NCI-H510A (cell line): ENCODE measurements at places on chromosomes 5 and 9.

- no peak for DNase-seq
These were observed 19.4 kb downstream of the LURAP1L start for GRCh38 chr9:12794101-12794799.

DNA sequence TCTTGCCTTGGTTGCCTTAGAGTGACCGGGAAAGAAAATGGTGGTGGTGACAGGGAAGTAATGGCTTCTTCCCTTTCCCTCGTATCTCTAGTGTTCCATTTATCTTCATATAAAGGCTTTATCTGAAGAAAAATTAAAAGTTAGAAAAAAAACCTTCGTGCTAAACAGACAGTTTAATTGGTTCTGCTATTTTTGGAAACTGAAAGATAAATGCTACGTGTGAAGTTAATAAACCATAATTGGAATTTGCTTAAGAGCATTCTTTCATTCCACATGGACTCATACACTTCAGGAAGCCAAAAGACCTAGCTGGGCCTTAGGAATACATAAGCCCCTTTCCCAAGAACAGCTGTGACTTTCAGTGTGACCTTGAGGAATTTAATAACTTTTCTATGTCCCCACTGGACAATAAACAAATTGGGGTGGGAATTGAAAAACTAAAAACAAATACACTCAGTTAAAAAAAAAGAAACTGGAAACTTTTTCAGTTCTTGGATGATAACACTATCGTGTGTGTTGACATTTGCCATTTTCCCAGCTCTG is 818.8 kb upstream of the WWC1 start:
- DNase-seq, result no peak

DNA sequence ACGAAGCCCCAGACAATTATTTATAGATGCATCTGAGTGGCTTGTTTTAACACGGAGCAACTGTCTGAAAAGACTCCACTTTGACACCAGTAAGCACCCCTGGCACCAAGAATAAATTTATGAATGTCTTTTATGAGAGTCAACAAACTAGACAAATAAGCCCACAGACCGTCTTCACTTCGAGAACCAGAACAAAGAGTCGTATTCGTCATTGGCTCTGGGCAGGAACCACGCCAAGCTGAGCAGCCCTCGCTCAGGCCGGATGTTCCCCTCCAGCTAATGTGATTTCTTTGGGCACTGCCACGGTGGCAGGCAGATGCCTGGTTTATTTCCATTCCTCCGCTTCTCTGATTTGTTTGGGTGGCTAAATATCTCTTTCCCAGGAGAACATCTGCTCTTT is 91.9 kb upstream of the STC2 start:
- no peak for DNase-seq

DNA sequence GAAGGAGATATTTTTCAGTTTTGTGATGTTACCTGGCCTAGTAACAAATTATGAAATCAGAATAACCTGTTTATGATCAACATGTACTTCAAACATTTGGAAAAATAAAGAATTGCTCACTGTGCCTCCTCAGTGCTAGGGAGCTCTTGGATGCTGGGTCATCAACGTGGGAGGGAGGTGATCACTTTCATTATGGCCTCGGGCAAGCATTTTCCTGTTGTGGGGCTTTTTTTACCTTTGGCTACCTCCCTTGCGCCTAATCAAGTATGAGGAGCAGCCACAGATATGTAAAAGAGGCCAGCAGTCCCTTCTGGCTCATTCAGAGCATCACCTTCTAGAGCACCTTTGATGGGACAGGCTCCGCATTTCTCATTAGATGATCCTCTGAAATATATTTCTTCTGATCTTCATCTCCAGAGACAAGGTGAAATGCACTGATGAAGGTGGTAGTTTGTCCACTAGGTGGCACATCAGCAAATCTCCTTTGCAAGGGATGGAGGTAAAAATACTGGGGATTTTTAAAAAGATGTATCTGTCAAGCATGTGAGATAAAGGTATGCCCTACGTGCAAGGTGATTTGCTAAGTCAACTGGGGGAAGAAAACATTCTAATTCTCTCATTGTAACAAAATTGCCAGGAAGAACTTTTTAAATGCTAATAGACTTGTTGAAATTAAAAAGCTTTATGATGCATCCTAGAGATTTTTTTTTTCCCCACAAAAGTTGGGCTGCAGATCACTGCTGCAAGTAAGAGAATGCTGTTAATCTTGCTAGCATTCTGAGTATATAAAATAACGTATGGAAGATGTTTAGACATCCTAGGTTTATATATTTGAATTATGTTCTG is 218.2 kb downstream of the MAST4 start:
- DNase-seq, result no peak

DNA sequence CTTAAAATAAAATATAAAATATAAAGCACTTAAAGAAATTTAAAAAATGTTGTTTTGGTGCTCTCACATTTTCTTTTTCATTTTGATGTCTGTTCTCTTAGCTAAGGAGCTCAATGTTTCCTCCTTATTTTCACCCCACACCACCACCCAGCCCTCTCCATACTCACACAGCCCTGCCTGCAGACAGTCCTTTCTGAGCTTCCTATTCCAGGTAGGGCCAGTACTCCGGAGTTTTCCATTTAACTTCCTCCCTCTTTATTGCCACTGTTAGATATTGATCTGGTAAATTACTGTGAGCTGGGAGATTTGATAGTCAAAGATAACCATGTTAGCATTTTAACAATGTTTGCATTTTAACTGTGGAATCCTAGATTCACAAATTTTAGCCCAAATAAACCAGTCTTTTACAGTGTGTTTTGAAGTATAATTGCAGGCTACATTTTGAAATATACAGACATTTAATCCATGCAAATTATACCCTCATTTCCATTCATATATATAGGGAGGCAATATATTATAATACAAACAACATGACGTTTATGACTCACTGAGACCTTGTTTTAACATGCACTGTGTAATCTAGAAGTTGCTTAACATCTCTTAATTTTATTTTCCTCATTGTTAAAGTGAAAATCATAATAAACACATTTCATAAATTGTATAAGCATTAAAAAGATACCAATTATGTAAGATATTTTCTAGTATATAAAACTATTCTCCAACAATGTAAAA is 927.1 kb downstream of the NR2F1-AS1 start:
- no peak for DNase-seq

DNA sequence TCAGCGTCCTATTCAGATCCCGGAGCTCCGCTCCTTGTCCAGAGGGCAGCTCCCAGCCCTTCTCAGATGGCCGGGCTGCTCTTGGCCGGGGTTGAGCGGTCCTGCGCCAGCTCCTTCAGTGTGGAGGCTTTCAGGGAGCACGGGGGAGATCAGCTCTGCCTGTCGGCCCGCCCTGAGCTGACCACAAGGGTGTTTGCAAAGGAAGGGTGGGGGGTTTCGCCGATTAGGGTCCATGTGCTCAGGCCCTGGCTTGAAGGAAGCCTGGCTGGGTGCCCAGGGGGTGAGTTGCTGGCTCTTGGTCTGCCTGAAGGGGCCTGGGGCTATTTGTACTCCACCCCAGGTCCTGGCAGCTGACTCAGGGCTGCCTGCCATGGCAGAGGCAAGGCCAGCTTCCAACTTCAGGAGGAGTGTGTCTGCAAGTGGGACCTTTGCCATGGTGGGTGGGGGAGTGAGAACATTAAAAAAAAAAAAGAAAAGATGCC is 250.1 kb upstream of the KLF4 start:
- DNase-seq, result no peak

DNA sequence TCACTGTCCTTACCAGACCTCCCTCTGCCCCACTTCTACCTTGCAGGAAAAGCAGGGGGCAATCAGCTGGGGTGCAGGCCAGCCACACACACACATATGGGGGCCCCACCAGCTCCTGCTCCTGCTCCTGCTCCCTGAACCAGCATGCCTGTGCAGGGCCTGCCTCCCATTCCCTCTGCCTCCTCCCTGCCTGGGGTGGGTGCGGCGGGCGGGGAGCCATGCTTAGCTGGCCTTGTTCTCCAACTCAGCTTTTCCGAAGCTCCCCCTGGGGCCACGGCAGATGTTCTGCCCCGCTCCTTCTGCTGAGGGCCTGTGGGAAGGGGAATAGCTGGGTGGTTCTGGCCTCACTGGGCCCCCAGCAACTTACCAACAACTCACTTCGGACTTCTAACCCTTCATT is 89.8 kb downstream of the ZNF354C start:
- DNase-seq, result no peak

GRCh38 chr5:105167092-105167491 is 1604.5 kb upstream of the NUDT12 start:
- no peak for DNase-seq

GRCh38 chr9:136474974-136475865 is 7.6 kb downstream of the SEC16A start:
- no peak for DNase-seq

DNA sequence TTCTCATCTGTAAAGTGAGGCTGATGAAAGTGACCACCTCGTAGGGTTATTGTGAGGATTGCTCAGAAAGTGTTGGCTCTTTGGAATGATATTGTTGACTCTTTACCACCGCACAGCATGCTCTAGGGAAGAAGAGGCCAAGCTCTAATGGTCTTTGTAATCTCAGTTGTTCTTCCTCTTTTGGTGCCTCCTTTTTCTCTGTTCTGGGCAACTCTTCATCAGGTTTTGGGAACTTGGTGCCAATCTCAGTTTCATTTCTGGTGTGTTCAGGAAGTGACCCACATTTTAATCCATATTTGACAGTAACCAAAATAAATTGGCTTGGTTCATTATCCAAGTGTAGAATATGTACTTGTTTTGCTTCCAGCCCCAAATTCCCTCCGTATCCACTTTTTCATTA is 25.1 kb downstream of the ARHGAP26 start:
- DNase-seq, result no peak

- DNase-seq, result no peak
These were observed 15.9 kb downstream of the SPDL1 start for GRCh38 chr5:169599451-169599850.

DNA sequence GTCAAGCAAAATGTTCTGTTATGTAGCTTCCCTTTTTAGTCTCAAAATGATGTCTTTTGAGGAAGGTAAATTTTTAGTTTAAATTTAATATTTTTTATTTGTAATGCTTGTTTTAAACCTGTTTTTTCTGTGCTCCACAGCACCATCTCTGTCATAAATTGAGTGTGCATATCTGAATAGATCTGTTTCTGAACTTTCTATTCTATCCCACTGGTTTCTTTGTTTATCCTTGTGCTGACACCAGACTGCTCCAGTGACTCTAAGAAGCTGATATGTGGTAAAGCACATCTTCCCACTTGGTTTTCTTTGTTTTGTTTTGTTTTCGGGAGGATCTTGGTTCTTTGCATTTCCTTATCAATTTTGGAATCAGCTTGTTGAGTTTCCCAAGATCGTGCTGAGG is 7.1 kb upstream of the RNF145 start:
- DNase-seq, result no peak

DNA sequence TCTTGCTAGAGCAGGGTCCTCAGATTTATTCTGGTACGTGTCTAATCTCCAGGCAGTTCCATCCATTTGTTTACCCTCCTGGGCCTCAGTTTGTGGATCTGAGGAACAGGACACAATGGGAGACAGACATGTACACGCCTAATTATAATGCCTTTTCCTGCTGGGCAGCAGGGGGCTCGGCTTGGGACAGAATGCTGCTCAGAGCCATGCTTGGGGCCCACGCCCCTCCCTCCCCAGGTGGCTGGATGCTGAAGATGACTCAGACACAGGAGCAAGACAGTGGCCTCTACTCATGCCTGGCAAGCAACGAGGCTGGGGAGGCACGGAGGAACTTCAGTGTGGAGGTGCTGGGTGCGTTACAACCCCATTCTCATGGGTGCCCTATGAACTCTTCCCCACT is 72.7 kb upstream of the ASS1 start:
- DNase-seq, result no peak

DNA sequence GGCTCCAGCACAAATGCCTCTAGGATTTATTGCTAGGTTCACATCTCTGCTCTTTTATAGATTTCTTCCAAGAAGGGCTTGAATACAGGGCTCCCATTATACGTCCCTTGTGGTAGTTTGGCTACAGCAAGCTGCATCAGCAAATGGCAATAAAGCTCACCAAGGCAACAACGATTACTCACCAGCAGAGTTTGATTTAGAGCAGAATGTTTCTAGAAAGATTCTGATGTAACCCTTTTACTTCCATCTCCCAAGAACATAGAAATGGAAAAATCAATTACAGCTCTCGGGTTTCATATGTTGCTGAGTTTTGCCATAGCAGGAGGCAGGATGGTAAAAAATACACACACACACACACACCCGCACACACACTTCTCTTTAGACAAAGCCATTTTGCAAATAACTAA is 124.2 kb upstream of the TNPO1 start:
- DNase-seq, result no peak

DNA sequence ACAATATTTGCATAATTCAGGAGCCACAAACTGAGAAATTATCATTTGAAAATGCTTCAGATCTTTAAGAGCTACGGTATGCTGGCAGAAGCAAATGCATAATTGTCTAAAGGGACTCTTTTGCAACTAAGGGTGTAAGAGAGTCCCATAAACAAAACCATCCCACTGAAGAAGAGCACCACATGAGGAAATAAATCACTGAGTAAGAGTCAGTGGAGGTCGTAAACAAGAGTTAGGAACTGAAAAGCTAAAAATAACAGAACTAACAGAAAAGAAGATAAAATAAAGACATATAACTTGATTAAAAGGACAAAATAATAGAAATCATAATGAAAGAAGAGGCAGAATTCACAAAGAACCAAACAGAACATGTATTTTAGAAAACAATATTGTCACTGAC is 3.5 kb upstream of the SMC2 start:
- no peak for DNase-seq

GRCh38 chr5:82347201-82347865 is 69.2 kb upstream of the RPS23 start:
- no peak for DNase-seq

GRCh38 chr9:18890372-18890771 is 142.6 kb downstream of the SAXO1 start:
- DNase-seq, result no peak

DNA sequence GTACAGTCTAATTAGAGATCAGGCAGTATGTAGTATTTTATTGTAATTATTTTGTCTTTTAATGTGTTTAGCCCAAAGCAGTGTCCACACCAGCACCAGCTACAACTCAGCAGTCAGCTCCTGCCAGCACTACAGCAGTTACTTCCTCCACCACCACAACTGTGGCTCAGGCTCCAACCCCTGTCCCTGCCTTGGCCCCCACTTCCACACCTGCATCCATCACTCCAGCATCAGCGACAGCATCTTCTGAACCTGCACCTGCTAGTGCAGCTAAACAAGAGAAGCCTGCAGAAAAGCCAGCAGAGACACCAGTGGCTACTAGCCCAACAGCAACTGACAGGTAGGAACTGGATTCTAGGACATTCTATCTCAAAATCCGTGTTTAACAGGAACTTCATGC is 23.2 kb downstream of the RAD23B start:
- no peak for DNase-seq

GRCh38 chr5:163165277-163165676 is 272.1 kb upstream of the CCNG1 start:
- no peak for DNase-seq

GRCh38 chr5:41356786-41357185 is 143.5 kb upstream of the C6 start:
- DNase-seq, result no peak

DNA sequence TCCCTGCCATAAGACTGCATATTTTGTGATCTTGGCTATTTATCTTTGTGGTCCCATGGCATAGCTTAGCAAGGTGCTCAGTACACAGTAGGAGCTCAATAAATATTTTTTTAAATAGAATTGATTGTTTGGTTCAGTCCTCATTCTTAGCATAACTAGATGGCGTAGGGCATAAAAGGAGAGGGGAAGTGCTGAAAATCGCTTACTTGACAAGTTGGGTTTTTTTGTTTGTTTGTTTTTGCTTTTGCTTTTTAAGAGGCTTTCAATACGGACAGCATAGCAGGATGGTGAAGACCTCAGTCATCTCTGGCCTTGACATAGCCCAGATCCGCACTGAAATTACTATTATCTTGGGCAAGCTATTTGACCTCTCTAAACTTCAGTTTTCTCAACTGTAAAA is 86.6 kb upstream of the RANBP3L start:
- no peak for DNase-seq
